Fibroblast of the aortic adventitia (primary cell): ENCODE measurements at places on chromosomes 4 and X. TPM values are rescaled to one million over a fixed set of nuclear protein-coding genes. Genes with fewer than 3 reads are reported as not detected.
A peak's percentile ranks its signal among the peaks of the same experiment; 100 is the strongest.

- peak; percentile 86 for DNase-seq
These were observed 74.3 kb downstream of the CFAP299 start for GRCh38 chr4:80409809-80410208.

The BEX3 gene
- total RNA-seq = 222 and 678 TPM in 2 replicates

The CRLF2 gene
- total RNA-seq = not detected in 2 replicates

DNA sequence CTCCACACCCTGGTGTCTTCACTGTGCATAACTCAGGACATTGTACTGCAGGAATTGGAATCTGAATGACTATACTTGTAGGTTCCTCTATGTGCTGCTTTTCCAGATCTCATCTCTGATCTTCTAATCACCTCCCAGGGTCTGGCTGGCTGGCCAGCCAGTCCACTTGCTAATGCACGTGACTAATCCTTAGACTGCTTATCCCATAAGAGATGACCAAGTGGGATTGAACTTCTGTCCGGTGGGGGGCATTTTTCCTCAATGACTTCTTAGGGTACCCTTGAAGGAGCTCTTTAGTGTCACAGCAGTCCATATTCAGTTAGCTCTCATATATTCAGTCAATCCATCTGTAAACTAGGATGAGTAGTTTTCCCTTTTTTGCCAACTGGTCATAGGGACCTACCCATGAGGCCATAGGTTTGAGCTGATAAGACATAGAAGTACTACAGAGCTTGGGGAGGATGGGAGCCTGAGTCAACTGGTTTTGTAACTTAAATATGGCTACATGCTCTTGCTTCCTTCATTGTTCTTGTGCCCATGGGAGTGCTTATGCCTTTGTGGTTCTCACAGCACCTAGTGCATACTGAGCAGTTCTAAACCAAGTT, 71.9 kb upstream of the WDR1 start:
- DNase-seq = no peak

The PROM1 gene
- under 0.01 TPM in 1 of 2 replicates, not detected in the other for total RNA-seq

The SLC26A1 gene
- 0.27 TPM in 1 of 2 replicates, not detected in the other for total RNA-seq

GRCh38 chr4:4625488-4625887, 83.6 kb upstream of the STX18 start:
- DNase-seq = peak; percentile 44

DNA sequence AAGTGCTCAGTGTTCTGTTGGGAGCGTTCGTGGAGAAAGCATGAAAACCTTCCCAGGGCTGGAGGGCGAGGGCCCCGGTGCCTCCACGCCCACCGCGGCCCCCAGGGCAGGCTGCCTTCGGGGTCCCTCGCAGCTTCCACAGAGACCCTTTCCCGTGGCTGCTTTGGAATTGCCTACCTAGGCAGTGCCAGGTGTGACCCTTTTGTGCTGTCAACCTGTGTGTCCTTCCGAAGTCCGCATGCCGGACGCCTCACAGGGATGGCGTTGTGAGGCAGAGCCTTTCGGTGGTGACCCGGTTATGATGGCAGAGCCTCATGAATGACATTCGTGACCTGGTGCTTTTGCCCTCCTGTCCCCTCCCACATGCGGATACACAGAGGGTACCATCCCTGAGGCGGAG, 17.4 kb downstream of the TMEM175 start:
- DNase-seq = no peak

The TKTL2 gene
- not detected in 2 replicates for total RNA-seq

DNA sequence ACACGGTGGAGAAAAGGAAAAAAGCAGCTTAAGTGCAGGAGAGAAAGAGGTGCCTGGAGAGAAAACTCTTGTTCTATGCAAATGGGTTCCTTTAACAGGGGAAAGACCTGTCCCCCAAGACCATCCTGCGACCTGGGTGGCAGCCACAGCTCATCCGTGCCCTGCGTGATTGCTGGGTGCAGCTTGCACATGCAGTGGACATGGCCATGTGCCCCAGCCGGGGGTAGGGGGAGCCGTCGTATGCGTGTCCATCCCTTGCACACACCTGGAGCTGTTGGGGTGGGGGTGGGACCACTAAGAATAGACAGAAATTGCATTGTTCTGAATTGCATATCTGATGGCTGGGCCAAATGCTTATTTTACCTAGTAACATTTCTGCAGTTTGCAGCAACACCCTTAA, 171.9 kb downstream of the GUCY2F start:
- DNase-seq = no peak

DNA sequence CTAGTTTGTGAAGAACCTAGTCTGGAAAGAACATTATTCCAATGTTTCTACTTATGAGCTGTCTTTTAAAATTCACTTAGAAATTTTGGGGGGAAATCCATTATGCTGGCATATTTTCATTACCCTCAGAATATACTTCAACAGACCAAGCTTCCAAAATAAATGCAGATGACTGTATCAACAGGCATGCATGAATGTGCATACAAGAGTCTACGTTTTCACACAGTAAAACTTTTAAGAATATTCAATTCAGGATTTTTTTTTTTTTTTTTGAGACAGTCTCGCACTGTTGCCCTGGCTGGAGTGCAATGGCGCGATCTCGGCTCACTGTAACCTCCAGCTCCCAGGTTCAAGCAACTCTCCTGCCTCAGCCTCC, 49.7 kb downstream of the ABCG2 start:
- DNase-seq = no peak

- DNase-seq = no peak
These were observed 933.9 kb upstream of the EPHA5 start for GRCh38 chr4:66604192-66604591.

The KLF3 gene
- total RNA-seq = 22.3 and 41.8 TPM in 2 replicates

DNA sequence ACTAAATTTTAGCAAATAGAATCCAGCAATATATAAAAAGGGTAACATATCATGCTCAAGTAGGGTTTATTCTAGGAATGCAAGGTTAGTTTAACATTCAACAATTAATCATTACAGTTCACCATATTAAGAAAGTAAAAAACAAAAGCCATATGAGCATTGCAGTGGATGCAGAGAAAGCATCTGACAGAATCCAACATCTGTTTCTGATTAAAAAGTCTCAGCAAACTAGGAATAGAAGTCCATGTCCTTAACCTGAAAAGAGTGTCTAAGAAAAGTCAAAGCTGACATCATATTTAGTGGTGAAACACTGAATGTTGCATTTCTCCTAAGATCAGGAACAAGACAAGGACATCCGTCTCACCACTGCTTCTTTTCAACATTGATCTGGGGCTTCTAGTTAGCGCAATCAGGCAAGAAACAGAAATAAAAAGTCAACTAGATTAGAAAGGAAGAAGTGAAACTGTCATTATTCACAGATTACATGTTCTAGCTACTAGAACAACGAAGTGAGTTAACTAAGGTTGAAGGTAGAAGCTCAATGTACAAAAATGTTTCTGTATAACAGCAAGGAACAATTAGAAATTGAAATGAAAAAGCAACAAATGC, 49.3 kb downstream of the MRPL1 start:
- peak; percentile 15 for DNase-seq
